NCI-H1694 treated with DMSO at 0.1 percent for 48 hours (cell line): ENCODE measurements at places on chromosomes 1 and 21.

DNA sequence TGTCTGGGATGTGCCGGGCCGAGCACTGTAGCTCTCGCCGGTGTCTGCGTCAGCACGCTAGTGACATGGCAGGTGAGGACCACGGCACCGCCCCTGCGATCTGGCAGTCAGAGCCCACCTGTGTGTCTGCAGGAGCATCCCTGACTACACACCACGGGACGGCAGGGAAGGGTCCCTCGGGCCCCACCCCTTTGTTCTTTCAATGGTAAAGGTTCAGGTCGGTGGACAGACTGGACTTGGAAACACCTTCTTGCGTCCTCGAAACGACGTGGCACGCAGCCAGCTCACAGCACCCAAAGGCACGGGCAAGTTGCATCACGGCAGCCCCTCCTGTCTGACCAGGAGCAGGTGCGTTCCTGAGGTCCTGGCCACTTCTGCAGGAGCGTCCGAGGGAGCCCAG is 3.7 kb upstream of the SAMD11 start:
- no peak for DNase-seq

GRCh38 chr1:87644579-87645190 is 316.0 kb downstream of the LMO4 start:
- DNase-seq = no peak

DNA sequence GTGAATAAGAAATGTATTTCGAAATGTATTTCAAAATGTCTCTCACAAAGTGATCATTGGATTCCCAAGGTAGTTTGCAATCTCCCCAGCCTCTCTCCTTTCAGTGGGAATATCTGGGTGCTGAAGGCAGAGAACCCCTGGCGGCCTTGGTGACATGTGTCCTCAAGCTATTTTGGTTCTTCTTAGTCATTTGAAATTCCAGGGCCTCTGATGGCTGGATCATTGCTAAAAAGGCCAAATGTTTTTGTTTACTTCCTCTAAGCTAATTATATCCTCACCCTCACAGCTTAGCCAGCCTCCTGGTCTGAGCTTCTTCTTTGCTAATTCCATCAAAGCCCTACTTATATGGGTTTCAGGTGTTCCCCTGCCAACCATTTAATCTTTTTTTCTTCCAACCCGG is 71.2 kb downstream of the LRRC40 start:
- DNase-seq = no peak

DNA sequence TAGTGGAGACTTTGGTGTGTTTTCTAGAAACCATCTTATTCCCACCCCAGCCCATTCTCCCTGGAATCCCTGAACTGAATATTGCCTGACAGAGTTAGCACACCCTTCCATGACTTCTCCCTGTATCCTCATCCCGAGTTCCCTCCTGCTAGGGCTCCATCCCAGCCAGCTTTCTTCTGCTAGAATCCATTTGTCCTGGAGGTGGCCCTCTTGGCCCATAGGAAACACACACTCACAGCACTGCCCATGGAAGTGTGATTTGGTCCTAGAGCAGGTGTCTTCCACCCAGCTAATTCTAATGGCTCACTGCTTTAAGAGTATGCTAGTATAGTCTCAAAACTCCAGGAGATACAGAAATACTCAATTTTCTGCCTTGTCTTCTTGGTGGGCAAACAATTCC is 4.1 kb downstream of the KRTAP15-1 start:
- DNase-seq = no peak

DNA sequence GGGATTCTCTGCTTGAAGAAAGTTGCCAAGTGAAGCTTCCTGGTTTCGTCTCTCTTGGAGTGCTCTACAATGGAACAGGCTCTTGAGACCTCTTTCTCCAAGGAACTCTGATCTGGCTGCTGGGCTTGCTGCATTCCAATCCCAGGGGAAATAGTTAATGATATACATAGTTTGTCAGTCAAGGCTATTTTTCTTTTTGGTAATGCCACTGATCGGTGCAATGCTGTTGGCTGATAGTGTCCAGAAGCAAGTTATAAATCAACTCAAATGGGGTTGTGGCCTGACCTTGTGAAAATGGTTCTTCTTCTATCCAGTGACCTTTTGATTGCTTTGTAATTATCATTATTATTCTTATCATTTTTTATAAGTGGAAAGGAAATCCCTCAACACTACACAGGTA is 48.4 kb upstream of the TNFSF18 start:
- DNase-seq = no peak
